ENCODE measurements at places on chromosomes 11 and 22. TPM values are rescaled to one million over a fixed set of nuclear protein-coding genes. Genes with fewer than 3 reads are reported as not detected.

HEPN1 gene
- total RNA-seq: not detected

MRGPRE gene
- not detected for total RNA-seq

PARVA gene
- total RNA-seq: 0.21 TPM

SMIM35 gene
- total RNA-seq: not detected

IL10RA gene
- 10.8 TPM for total RNA-seq

DKK3 gene
- total RNA-seq: 0.15 TPM

KDM4F gene
- not detected for total RNA-seq

CARNS1 gene
- total RNA-seq: 0.19 TPM

NOX4 gene
- not detected for total RNA-seq

SOX6 gene
- 0.03 TPM for total RNA-seq

SHANK2 gene
- 0.13 TPM for total RNA-seq

TUBGCP6 gene
- total RNA-seq: 33.3 TPM

KCNJ5 gene
- not detected for total RNA-seq

MRE11 gene
- total RNA-seq: 26.1 TPM

RAG1 gene
- total RNA-seq: not detected
